ENCODE measurements at places on chromosomes 12 and 14. TPM values are rescaled to one million over a fixed set of nuclear protein-coding genes. Genes with fewer than 3 reads are reported as not detected.

GRCh38 chr14:57652769-57653168 lies 159.1 kb upstream of the CCDC198 start:
- H3K27ac ChIP-seq, result no peak overlapping the region
- no peak overlapping the region for H3K4me3 ChIP-seq
- H3K4me1 ChIP-seq, result no peaks in the 10 kb centered on the region
- DNase-seq, result no peak
- H3K27me3 ChIP-seq, result no peaks in the 10 kb centered on the region

DNA sequence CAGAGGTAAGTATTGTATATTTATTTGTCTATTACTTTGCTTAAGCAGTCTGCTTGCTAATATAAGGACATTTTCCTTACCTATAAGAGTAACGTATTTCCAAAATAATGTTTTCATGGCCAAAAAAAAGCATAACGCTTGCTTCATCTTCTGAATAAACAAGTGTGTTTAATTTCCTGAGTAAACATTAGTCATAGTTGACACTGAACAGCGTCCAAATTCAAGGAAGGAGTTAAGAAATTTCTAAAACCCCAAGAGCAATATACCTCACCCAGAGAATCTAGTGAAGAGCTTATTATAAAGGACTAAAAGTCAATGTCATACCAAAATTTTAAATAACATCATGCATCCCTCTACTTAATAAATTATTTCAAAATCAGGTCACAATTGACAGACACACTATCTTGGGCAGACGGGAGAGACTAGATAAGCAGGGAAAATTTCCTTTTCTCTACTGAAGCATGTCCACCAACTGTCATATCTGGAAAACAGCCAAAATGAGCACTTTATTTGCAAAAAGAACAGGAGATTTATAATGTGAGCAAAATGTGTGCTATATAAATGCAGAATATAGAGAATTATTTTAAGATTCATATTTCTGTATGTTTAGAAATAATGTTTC lies 25.1 kb downstream of the ANKS1B start:
- H3K27ac ChIP-seq, result peak overlapping the region; percentile 3
- no peaks in the 10 kb centered on the region for H3K36me3 ChIP-seq
- no peak overlapping the region for H3K4me3 ChIP-seq
- H3K27me3 ChIP-seq, result no peaks in the 10 kb centered on the region
- DNase-seq, result no peak

- peaks cover 10% of the 10 kb centered on the region for H3K4me1 ChIP-seq
- no peaks in the 10 kb centered on the region for H3K27me3 ChIP-seq
- H3K27ac ChIP-seq, result no peak overlapping the region
- no peak overlapping the region for H3K4me3 ChIP-seq
Observed at GRCh38 chr12:11545484-11546330, 103.8 kb upstream of the ETV6 start.

- H3K4me1 ChIP-seq, result no peaks in the 10 kb centered on the region
- H3K27me3 ChIP-seq, result peaks cover 11% of the 10 kb centered on the region
- H3K4me3 ChIP-seq, result no peak overlapping the region
- no peak for DNase-seq
- no peaks in the 10 kb centered on the region for H3K36me3 ChIP-seq
Observed at GRCh38 chr12:51528852-51529650, 62.0 kb upstream of the SCN8A start.

DNA sequence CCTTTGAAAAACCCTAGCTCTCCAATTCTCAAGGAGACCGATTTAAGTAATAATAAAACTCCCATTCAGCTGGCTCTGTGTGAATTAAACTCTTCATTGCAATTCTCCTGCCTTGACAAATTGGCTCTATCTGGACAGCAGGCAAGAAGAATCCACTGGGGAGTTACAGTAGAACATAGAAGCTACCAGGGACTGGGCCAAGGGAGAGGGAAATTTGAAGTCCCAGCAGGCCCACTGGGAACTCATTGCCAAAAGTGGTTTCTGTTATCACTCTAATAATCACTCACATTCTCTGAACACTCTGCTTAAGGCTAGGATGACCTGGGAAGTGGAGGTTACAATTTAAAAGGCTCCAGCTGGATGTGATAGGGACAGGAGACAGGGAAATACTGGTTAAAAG lies 384.5 kb upstream of the CCDC196 start:
- no peaks in the 10 kb centered on the region for H3K27me3 ChIP-seq
- no peak overlapping the region for H3K27ac ChIP-seq
- no peaks in the 10 kb centered on the region for H3K36me3 ChIP-seq
- DNase-seq, result no peak

- no peaks in the 10 kb centered on the region for H3K4me1 ChIP-seq
- H3K27ac ChIP-seq, result no peak overlapping the region
Observed at GRCh38 chr12:109653890-109654289, 59.7 kb upstream of the FAM222A start.

IL23A gene
- not detected for polyA plus RNA-seq

Data from heart left ventricle (tissue), 16 donors.